CD4-positive, alpha-beta T cell treated with Interleukin-6 at 100 ng/mL for 8 hours (primary cell): ENCODE measurements at places on chromosomes 5 and 9.

- no peak for DNase-seq
These were observed 153.0 kb downstream of the DENND1A start for GRCh38 chr9:123776708-123777537.

GRCh38 chr5:1103093-1103492 lies 8.8 kb downstream of the SLC12A7 start:
- no peak for DNase-seq

GRCh38 chr5:159764283-159765134 lies 151.8 kb upstream of the ADRA1B start:
- no peak for DNase-seq

GRCh38 chr9:92133949-92134604 lies 18.9 kb upstream of the SPTLC1 start:
- DNase-seq = peak; percentile 65

DNA sequence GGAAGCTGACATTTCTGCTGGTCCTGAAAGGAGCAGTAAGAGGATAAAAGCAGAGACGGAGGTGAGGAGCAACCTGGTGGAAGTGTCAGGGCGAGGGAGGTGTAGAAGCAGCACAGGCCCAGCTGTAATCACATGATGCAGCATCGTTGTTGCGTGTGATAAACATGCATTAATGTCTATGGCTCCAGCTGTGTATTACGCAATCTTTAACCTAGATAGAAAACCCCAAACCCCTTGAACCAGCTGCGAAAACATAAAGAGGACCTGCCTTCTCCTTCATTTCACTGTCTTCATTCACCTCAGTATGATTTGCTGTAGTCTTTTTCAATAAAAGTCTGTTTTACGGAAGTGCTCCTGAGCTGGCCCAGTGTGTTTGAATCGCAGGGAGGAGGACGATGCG lies 162.9 kb downstream of the NTRK2 start:
- no peak for DNase-seq
